Panc1 (cell line): ENCODE measurements at places on chromosomes 2 and 18. TPM values are rescaled to one million over a fixed set of nuclear protein-coding genes. Genes with fewer than 3 reads are reported as not detected.

The ST8SIA5 gene
- total RNA-seq = 0.15 TPM

The RBM43 gene
- 3.7 TPM for total RNA-seq

The LRRTM4 gene
- total RNA-seq = 0.23 TPM

The BABAM2 gene
- total RNA-seq = 31.2 TPM

The DYNAP gene
- not detected for total RNA-seq

The TNFRSF11A gene
- 14.1 TPM for total RNA-seq

The GATA6 gene
- 0.51 TPM for total RNA-seq

The ZNF521 gene
- total RNA-seq = 0.15 TPM

The NPAS2 gene
- 72.8 TPM for total RNA-seq

The C2orf92 gene
- total RNA-seq = 6.0 TPM

DNA sequence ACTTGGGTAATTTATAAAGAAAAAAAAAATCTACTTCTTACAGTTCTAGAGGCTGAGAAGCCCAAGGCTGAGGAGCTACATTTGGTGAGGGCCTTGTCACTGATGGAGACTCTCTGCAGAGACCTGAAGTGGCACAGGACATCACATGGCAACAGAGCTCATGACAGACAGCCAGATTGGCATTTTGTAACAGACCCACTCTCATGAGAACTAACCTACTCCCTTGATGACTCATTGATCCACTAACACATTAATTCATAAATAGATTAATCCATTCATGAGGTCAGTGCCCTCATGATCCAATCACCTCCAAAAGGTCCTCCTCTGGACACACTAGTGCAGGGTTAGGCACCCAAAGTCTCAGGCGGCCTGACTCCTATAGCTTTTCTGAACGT lies 318.4 kb downstream of the GULP1 start:
- DNase-seq = no peak

GRCh38 chr2:48693645-48694044 lies 61.9 kb downstream of the LHCGR start:
- no peak for DNase-seq

DNA sequence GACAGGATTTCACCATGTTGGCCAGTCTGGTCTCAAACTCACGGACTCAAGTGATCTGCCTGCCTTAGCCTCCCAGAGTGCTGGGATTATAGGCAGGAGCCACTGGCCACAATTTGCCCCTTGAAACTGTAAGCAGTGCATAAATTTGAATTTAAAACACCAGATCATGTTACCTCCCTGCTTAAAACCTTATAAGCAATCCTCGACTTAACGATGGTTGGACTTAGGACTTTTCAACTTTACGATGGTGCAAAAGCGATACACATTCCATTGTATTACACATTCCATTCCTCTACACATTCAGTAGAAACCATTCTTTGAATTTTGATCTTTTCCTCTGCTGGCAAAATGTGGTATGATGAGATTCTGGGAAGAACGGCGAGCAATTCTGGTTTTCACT lies 23.2 kb upstream of the EFR3B start:
- DNase-seq = no peak

DNA sequence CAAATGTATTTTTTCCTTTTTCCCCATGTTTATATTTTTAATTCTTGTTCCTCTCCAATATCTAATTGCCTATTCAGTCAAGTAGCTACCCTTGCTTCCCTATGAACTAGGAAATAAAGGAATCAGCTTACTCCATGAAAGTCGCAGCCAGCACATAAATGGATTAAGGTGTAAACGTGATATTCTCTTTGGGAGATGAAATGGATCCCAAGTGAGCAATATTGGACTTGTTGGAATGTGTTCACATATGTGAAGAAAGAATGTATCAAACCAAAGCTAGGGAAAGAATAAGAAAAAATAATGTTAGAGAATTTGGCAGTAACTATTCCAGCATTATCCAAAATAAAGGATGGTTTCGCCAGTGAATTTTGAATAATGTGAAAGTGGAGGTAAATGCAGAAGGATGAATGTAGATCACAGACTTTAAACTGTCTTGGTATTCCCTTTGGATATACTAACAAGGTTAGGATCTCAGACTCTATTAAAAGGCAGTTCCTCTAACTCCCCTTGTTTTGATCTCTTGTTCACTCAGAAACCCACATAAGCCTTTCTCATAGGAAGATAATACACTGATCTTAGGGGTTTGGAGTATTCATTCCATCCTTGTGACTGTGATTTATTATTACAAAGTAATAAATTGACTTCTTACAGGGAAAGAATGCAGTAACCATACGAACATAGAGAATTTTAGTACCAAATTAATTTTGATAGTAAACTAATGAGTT lies 208.1 kb downstream of the BABAM2 start:
- DNase-seq = no peak

- DNase-seq = no peak
Measured at GRCh38 chr2:128799730-128800129, 481.1 kb upstream of the HS6ST1 start.

GRCh38 chr2:174005801-174006419 lies 40.7 kb upstream of the SP3 start:
- no peak for DNase-seq

DNA sequence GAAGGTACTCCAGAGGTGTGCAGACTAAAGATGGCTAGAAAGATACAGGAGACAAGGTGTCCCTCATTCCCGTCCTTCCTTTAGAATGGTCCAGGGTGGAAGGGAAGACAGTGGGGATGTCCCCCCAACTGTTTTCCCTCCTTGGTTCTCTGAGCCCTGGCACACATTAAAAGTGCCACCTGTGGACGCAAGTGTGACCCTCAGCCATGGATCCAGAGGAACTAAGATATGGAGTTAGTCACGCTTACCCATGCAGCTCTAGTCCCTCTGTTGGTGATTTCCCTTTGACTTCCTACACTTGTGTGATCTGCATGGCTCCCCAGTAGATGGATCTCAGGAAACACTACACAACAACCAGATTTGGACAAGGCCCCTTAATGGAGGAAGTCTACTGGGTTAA lies 113.1 kb upstream of the SRD5A2 start:
- DNase-seq = no peak

DNA sequence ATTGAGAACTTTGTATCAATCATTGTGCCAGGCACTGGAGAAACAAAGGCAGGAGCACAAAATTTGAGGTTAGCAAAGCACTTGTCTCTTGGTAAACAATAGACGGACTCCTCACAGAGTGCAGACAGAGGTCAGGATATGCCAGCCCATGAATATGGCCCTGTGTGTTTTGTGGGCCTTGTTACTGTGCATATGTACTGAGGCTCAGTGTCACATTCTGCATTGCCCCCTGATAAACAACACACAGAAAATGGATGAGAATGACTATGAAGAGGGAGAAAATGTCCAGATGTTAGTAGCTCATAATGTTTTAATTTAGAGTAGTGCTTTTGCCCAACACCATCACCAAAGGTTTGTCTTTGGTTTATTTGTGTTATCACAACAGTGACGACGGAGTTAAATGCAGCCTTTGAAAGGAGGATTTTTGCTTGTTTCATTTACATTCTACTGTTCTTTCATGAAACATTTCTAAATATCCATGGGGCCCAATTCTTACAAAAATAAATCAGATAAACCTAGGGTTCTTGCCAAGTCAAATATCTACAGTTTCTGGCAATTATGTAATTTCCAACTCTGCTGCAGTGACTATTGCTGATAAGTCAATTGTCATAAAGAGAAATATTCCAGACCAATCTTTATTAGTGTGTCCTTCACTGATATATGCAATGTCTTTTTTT lies 14.6 kb upstream of the NT5C1B start:
- no peak for DNase-seq

GRCh38 chr2:173159791-173160463 lies 84.3 kb downstream of the MAP3K20 start:
- peak; percentile 94 for DNase-seq

GRCh38 chr2:64143169-64144056 lies 807 bp downstream of the PELI1 start:
- no peak for DNase-seq

DNA sequence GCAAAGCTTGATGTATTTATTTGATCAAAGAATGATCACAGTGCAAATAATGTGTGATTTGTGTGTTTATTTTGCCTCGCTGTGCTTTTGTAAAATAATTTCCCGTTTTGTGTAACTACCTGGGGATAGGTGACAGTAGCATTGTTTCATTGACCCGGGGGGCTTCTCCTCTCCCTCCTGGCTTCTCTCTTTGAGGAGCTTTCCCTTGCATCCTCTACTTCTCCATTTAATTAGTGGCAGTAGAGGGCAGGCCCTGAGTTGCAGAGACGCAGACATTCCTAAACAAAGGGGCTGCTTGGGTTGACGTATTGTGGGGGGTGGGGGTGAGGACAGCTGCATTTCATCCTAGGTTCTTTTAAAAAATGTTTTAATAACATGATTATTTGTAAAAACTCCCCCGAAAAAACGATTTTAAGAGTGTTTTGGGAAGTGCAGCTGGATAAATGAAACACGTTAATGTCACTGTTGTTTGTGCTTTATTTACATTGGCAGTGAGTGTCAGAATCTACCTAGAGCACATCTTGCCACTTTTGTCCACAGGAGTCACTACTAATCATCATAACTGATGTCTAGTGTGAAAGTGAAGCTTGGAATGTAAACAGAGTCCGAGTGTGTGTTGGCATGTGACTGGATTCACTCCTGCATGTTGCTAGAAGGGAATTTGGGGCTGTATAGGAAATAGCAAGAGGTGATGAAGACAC lies 2.2 kb downstream of the NEDD4L start:
- DNase-seq = no peak

DNA sequence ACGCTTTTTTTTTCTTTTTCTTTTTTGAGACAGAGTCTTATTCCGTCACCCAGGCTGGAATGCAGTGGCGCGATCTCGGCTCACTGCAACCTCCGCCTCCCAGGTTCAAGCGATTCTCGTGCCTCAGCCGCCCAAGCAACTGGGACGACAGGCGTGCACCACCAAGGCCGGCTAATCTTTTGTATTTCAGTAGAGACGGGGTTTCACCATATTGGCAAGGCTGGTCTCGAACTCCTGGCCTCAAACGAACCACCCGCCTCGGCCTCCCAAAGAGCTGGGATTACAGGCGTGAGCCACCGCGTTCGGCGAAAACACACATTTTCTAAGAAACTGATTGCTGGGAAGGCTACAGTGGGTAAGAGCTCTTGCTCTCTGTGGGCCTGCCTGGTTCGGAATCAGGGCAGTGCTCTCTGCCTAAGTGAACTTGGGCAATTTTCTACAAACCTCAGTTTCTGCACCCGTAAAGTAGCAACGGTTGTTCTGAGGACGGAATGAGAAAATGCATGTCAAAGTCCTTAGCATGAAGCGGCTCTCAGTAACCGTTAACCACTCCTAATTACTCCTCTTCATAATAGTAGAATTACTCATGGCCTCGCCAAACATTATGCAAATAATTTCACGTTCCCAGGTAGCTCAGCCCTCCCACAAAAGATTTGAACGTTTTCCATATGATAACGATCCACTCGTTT lies 1.0 kb upstream of the PMAIP1 start:
- DNase-seq = no peak

DNA sequence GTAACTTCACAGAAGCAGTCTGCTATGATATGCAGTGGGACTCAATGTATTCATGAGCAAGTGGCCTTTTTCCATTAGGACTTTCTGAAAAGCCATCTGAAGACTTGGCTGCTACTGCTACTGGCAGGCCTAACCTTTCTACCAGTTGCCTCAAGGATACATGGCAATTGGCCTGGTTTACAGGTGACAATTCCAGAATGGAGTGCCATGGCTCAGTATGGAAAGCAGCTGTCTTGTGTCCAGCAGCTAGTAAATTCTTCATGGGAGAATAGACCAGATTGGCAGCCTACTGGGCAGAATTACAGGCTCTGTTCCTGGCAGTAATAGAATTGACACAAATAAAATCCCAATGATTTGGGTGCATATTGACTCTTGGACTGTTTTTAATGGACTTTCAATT lies 12.6 kb upstream of the TMX3 start:
- no peak for DNase-seq

GRCh38 chr2:141641462-141641861 lies 489.4 kb downstream of the LRP1B start:
- no peak for DNase-seq

DNA sequence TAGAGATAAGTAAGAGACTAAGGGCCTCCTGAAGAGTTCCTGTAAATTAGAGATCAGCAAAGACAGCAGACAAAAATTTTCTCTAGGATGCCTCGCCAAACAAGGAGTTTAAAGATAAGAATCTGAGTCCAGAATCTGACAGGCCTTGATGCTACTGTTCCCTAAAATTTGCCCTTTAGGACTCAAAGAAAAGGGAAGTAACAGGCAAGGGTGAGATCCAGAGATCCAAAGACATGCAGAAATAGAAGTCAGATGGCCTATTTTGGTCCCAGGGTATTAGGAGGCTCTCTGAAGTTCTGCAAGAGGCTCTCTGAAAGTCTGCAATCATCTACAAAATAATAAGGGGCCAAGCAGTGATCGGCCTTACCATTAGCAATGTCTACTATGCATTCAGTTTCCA lies 33.0 kb downstream of the GALNT5 start:
- no peak for DNase-seq

DNA sequence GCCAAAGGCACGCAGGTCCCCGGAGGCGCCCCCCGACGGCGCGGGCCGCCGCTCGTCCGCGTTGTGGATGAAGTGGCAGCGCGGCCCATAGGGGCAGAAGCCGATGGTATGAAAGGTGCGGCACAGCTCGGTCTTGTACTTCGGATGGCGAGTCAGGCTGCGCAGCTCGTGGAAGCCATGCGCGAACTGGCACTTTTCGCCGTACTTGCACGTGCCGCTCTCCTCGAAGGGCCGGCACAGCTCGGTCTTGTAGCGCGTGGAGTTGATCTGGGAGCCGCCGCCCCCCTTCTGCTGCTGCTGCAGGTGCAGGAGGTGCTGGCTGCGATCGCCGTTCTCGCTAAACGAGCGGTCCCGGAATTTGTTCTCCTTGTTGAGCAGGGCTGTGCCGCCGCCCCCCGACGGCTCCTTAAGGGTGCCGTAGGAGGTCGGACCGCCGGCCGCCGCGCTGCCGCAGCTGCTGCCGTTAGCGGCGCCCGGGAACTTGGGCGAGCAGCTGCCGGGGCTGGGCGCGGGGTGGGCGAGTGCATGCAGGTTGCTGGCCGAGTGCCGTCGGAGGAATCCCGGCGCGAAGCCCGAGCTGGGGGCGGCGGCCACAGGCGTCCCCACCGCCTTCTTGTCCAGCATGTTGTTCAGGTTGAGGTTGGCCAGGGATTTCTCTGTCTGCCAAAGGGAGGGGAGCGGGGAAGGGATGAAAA lies 1.2 kb downstream of the ZFP36L2 start:
- DNase-seq = no peak

- DNase-seq = no peak
Measured at GRCh38 chr2:239387811-239388210, 13.0 kb downstream of the HDAC4 start.
